Left cardiac atrium (tissue), 4 donors: ENCODE measurements at places on chromosomes 12 and 14. TPM values are rescaled to one million over a fixed set of nuclear protein-coding genes. Genes with fewer than 3 reads are reported as not detected.

Gene SAMD15
- not detected for total RNA-seq

Gene SYNE3
- total RNA-seq = 34.3 TPM

DNA sequence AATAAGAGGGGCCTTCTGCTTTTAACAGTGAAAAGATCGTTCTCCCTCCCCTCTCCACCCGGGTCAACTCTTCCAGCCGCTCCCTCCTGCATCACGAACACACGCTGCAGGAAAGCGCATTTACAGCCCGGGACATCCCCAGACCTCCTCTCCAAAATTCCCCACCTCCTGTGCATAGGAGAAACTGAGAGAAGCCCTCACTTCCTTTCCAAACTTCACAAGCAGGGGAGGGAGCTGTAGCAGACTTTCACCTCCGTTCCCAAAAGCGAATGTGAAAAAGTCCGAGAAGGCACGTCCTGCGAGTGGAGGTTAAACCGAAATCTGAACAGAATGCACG is 513 bp downstream of the BCAT1 start:
- DNase-seq = peak; percentile 28

DNA sequence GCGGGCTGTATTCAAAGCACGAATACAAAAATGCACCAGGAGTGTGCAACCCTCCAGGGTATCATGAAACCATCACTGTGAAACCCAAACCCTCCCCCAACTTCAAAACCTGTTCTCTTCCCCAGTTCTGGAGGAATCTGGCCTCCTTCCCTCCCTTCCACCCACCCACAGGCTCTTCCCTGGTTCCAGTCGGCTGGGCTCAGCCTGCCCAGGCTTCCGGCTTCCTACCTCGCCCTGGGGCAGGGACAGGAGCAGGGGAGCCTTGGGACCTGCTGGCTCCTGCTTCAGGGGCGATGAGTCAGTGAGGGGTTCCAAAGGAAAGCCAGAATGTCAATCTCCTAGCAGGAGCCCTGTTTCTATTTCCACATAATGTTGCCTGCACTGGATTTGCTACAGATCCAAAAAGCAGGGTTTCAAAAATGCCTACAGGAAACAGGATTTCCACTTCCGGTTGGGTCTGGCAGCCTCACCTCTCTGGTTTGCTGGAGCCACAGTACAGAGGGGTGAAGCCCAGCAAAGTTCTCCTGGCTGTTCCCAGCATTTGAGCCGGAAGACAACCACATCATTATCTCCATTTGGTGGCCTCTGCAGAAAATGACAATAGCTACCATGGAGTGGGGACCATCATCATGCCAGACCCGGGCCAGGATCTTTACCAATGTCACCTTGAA is 278.3 kb downstream of the DPF3 start:
- DNase-seq = no peak

DNA sequence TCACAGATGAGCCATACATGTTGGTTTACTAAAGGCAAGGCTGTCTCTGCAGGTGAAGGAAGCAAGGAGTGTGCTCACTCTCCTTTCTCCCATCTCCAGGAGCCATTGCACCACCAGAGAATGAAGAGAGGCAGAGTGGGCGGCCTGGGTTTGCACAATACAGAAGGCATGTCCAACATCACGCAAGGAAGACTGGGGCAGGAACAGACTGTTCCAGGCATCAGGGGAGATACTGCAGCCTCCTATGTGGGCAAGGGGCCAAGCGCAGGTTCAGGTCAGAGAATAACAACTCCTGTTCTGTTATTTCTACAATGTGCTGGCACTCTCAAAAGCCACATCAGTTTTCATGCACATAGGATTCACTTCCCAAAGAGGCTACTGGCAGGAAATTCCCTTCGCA is 1.7 kb upstream of the TMEM229B start:
- no peak for DNase-seq
